NCI-H187 treated with DMSO at 0.1 percent for 48 hours (cell line): ENCODE measurements at places on chromosomes 16 and 17.

GRCh38 chr17:60141111-60142018 lies 8.4 kb upstream of the CA4 start:
- no peak for DNase-seq

DNA sequence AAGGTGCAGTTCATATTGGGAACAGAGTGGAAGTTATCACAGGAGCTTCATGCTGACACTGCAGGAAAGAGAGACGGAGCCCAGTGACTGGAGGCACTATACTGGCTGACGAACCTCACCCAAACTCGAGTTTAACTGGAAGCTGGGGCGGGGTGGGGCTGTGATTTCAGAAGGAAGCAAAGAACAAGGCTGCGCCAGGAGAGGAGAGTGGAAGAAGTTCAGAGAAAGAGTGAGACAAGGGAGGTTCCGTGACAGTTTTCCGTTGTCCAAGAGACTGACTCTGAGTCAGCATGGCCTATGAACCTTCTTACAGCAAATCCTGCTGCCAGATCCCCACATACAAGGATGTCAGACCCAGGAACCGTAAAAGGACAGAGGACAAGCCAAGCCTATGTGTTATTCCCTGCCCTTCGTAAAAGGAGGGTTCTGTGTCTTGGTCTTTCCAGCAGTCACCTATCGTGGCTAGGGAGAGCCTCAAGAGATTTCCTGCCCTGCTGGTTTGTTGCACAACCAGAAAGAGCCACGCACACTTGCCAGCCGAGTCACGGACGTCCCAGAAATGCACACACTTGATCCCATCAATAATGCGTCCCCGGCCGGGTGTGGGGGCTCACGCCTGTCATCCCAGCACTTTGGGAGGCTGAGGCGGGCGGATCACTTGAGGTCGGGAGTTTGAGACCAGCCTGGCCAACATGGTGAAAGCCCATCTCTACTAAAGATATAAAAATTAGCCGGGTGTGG lies 5.1 kb downstream of the PITPNA start:
- DNase-seq, result no peak

DNA sequence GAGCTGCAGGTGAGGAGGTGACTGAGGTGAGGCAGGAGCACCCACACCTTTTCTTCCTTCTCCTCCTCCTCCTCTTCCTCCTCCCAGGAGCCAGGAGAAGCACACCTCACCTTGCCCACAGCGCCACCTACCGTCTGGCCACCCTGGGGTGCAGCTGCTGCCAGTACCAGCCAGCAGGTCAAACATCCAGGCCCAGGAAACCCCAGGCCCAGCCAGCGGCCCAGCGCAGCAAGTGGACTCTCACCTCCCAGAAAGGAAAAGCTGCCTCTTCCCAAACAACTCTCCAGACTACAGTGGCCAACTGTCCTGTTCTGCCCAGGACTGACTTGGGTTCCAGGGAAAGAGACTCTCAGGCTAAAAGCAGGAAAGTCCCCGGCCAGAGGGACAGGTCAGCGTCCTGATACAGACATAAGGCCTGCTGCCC lies 22.7 kb downstream of the PEMT start:
- DNase-seq, result no peak

DNA sequence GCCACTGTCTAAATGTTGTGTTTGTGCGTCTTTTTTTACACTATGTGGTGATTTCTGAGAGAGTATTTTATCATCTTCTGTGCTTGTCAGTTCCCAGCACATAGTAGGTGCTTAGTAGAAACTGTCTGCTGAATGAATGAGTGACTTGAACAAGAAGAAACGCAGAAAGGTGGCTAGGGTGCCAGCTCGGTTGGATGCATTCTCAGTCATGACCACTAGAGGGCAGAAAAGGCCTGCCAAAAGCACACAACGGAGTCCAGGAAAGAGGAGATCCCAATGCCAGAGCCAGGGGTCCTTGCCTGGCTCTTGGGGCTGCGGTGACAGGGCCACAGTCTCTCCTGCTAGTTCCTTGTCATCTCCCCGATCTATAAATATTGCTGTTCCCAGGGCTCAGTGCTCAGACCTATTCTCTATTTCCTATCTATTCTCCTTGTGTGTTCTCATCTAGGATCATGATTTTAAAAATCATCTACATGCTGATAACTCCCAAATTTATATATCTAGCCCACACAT lies 57.3 kb upstream of the CCL1 start:
- peak; percentile 42 for DNase-seq

- no peak for DNase-seq
Observed at GRCh38 chr17:10420811-10421210, 939 bp downstream of the MYH8 start.
